Activated CD4-positive, alpha-beta T cell treated with anti-CD3 and anti-CD28 coated beads, Interleukin-2, amount 10 ng/mL, durations not matched to agents 24 days and 14 days (primary cell): ENCODE measurements at places on chromosomes 5 and 9. TPM values are rescaled to one million over a fixed set of nuclear protein-coding genes. Genes with fewer than 3 reads are reported as not detected.

Gene ALDOB
- total RNA-seq, result not detected in 2 replicates

Gene PFN3
- total RNA-seq, result not detected in 2 replicates

DNA sequence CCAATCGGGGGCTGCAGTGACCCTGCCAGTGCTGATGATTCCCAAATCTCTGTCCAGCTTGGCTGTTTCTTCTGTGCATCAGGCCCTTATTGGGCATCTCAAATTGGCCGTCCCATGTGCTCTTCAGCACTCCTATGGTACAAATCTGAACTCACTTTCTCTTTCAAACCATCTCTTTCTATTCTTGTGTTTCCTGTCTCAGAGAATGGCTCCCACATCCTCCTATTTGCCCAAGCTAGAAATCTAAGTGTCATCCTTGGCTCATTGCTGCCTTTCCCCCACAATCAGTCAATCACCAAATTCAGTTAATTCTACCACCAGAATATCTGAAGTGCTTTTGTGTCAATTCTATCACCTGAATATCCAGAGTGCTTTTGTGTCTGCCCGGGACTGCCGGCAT, 336.6 kb downstream of the CWC27 start:
- peak; percentile 56 for DNase-seq

GRCh38 chr9:98707166-98708102, 1.3 kb downstream of the GABBR2 start:
- DNase-seq, result peak; percentile 64

- no peak for DNase-seq
Measured at GRCh38 chr5:113367586-113367985, 67.2 kb downstream of the TSSK1B start.

DNA sequence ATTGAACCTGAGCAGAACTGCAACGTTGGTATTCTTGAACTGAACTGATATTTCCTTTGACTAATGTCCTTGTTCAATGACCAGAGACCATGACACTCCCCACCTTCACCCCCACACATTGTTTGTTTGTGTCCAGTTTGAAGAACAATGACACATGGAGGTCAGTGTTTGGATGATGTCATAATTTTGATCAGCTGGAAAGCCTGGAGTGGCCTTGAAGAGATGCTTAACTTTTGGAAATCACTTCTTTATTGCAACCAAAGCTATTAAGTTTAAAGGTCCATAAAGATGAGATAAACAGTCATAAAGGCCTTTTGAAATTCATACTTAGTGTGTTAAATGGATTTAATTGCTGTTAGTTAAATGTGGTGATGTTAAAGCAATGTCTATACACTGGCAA, 92.7 kb downstream of the TMC1 start:
- DNase-seq, result no peak
